ENCODE measurements at places on chromosomes 16 and 17. TPM values are rescaled to one million over a fixed set of nuclear protein-coding genes. Genes with fewer than 3 reads are reported as not detected.

GRCh38 chr16:79132701-79133100, 467.8 kb downstream of the MAF start:
- no peak for DNase-seq

DNA sequence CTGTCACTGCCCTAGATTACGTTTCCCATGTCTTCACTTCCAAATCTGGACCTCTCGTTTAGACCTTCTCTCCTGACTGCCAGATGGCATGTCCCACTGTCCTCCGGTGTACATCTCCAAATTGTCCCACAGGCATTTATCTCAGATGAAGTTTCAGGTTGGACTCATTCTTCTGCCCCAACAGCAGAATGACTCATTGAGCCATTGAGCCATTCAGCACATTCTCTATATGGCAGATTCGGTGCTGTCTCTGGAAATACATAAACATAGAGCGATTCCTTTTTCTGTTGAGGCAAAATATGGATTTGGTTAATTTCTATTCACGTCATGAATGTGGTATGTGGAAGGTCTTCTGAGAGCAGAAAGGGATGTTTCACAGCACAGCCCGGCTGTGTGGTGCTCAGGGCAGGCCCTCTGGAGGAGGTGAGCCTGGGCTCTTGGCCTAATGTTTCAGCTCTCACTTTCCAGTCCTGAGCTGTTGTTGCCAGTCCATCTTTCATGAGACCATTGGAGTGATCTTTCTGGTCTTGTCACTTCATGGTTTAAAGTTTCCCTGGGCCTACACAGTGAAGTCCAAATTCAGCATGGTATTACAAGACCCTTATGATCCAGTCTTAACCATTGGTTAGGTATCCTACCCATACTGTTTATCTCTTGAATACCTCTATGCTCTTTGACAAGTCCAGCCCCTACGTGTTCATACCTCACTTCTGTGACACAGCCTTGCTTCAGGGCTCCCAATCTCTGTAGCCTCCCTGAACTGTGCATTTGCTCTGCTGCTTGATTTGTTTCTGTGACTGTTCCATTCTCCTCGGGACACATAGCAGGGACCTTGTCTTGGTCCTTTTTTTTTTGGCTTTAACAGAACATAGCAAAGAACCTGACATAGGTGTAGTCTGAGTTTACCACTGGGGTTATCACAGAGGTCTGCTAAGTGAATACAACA, 15.9 kb downstream of the HAPSTR1 start:
- no peak for DNase-seq

DNA sequence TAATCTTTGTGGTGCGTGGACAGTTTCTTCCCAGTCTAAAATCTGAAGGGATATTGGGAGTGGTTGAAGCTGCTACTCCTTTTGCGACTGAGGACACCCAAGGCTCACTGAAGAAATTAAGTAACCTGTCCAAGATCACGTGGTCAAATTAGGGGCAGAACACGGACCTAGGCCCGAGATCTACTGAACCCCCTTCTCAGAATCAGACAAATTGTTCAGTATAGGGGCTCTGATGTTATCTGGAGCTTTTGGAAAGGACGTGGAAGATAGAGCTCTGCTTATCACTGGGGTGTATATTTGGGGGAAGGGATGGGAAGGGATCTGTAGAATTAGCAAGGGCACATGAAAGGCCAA, 857 bp downstream of the TANGO6 start:
- no peak for DNase-seq

GRCh38 chr17:48432820-48433775, 3.1 kb upstream of the SKAP1 start:
- DNase-seq = no peak

DNA sequence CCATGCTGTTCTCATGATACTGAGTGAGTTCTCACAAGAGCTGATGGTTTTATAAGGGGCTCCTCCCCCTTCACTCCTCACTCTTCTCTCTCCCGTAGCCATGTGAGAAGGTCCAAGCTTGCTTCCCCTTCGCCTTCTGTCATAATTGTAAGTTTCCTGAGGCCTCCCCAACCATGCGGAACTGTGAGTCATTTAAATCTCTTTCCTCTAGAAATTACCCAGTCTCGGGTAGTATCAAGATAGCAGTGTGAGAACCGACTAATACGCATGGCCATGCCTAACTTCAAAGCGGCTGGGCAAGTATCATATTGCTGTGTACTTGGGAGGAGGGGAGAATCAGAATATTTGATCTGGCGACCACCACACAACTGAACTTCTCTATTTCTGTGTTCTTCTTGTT, 88.3 kb downstream of the PRKCB start:
- DNase-seq = no peak

DNA sequence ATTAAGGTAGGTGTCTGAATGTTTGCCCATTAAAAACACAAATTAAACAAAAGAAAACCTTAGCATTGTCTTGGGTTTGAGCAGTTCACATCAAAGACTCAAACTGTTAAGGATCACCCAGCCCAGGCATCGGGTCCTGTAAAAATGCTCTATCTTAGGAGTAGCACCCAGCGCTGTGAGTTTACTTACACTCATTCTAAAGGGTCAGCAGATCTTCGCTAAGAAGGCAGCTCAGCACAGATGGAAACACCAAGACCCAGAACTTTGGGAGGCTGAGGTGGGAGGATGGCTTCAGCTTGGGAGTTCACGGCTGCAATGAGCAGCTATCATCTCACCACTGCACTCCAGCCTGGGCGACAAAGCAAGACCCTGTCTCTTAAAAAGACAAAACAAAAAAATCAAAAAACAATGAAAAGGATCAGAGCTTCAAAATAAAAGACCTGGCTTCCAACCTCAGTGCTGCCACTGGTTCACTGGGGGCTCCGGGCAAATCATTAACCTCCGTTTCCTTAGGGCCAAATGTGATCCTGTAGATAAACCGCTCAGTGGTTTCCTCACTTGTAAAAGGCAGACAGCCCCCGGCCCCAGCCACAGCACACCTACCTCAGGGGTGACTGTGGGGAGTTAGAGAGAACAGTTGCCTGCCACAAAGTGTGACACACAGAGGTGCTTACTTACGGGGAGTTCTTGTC, 11.1 kb downstream of the COG1 start:
- no peak for DNase-seq

GRCh38 chr16:10343124-10343760, 42.6 kb upstream of the ATF7IP2 start:
- DNase-seq = no peak

- no peak for DNase-seq
Measured at GRCh38 chr17:34411646-34412421, 48.8 kb upstream of the CCL1 start.

The KRT33B gene
- total RNA-seq = not detected

The LRRC37A3 gene
- 5.4 TPM for total RNA-seq

The SLC16A13 gene
- 1.4 TPM for total RNA-seq

The PRRT2 gene
- total RNA-seq = 71.4 TPM

The CENPX gene
- total RNA-seq = 85.0 TPM

Measured in neural progenitor cell (in vitro differentiated cells).